ENCODE measurements at places on chromosomes 1 and 21. TPM values are rescaled to one million over a fixed set of nuclear protein-coding genes. Genes with fewer than 3 reads are reported as not detected.

The MANEAL gene
- total RNA-seq, result 1.5 TPM

The RGS4 gene
- not detected for total RNA-seq

- DNase-seq, result no peak
Measured at GRCh38 chr1:45200906-45201500, 5.4 kb downstream of the ZSWIM5 start.

GRCh38 chr1:197675583-197676208 lies 99.6 kb downstream of the DENND1B start:
- DNase-seq, result no peak

GRCh38 chr21:44330698-44331097 lies 8.5 kb downstream of the CFAP410 start:
- no peak for DNase-seq

The GNAT2 gene
- total RNA-seq, result not detected

The AQP10 gene
- total RNA-seq, result not detected

DNA sequence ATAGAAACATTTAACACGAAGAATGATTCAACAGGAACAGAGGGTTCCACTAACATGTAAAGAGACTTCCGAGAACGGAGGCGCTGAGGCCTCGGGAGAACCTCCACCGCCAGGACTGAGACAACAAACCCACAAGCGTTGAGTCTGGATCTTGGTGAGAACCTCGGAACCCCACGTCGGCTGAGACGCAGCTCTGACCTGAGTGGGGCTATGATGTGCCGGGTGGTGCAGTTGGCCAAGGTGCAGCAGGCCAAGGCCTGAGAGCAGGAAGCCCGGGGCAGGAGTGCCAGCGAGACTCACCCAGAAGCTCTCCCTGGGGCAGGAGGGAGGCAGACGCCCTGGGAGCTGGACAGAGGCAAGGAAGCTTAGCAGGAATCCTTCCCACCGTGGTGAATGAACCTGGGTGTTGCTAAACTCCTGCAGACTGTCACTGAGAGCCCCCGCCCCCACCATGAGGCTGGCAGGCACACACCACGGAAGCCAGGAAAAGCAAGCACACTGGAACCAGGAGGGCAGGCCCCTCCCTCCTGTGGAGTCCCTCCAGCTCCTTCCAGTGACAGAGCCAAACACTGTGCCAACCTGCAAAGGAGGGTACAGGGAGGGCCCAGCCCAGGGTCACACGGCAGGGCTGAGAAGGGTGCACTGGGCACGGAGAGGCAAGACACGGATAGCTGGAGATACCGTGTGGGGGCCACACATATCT lies 34.8 kb downstream of the WDR4 start:
- no peak for DNase-seq

- no peak for DNase-seq
Measured at GRCh38 chr1:48523558-48523957, 51.6 kb upstream of the SPATA6 start.

The PTPRU gene
- 0.31 TPM for total RNA-seq
